ENCODE measurements at places on chromosomes 13 and 19.

GRCh38 chr13:106989876-106990275 is 421.9 kb upstream of the ARGLU1 start:
- DNase-seq: no peak

DNA sequence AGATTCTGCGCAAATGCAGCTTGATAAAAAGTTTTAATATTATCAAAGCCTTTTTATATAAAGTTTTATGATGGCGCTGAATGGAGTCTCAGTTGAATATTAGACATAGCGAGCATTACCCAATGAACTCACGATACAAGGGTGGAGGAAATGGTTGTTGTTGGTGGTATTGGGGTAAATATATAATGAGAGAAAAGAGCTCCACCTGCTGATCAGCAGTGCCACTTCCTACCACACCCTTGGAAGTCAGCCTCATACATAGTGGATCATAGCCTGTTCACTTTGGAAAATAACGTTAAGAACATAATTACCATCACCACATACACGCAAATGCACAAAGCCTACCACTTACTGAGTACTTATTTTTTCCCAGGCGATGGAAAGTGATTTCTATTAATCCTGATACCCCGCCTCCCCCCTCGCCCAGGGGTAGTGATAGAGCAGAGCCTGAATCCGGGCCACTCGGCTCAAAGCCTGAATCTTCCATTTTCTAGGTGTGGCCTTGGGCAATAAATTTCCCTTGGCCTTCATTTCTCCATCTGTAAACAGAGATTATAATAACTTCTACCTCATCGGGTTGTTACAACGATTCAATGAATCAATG is 358.3 kb downstream of the KLF5 start:
- DNase-seq: no peak

DNA sequence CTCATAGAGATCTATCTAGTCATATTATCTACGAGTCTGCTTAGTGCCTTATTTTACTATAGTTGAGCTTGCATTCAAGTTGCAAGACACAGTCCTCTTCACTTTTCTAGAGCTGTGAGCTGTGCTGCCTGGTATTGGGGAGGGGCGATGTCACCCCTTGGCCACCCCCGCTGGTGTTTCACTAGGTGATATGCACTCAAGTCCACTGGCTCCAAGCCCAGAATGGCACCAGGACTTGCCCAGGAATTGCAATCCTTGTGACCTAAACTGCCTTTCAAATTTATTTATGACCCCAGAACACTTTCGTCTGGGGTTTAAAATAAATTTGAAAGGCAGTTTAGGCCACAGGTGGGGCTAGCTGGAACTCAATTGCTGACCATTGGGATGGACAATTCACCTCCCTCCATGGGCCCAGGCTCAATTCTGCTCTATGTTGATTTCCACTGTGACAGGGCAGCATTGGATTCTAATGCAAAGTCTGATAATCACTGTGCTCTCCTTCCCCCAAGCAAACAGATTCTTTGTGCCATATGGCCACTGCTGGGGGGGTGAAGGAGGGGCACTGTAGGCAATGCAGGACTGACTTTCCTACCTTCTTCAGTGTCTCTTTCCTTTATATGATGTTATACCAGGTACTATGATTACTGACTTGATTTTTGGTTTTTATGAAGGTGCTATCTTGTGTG is 1244.2 kb upstream of the MIR17HG start:
- no peak for DNase-seq

DNA sequence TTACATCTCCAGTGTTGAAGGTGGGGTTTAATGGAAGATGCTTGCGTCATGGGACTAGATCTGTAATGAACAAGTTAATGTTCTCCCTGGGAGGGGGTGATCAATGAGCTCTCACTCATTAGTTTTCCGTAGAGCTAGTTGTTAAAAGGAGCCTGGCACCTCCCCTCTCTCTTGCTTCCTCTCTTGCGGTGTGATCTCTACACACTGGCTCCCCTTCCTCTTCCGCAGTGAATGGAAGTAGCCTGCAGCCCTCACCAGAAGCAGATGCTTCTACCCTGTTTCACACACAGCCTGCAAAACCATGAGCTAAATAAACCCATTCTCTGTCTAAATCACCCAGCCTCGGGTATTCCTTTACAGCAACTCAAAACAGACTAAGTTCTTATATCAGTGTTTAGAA is 318.8 kb downstream of the SLITRK1 start:
- DNase-seq: no peak

- no peak for DNase-seq
Measured at GRCh38 chr19:9427941-9428340, 7.4 kb downstream of the ZNF266 start.

GRCh38 chr19:46901701-46902401 is 41.1 kb downstream of the ARHGAP35 start:
- no peak for DNase-seq

DNA sequence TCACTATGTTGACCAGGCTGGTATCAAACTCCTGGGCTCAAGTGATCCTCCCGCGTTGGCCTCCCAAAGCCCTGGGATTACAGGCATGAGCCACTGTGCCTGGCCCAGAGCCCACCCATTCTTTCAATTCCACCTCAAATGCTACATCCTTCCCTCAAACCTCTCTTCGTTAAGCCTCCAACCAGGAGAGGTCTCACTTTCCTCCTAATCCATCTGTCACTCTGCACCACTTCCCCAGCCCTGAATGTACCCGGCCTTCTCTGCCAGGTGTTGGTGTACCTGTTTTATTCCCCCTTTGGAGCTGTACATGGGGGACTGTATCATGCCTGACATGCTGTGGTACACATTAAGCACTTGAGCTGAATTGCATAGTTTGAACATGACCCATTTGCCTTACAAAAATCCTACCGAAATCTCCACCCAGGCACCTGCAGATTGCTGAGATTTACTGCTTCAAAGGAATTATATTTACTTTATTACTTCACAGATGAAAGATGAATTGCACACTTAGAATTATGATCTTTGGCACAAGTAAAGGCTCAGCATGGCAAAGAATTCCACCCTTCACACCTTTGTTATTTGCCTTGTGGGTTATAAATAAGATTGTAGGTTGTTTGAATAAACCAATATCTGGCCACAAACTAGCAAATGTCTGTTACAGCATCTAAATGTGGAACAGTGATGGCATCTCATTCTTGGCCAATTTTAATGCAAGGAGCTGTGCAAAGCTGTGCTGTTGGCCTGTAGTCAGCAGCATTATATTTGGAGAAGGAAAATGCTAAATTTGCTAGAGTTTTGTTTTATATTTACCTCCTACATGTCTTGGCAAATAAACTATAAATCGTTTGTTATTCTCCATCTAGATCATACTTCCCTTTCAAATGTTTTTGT is 15.6 kb upstream of the WASF3 start:
- DNase-seq: no peak

- no peak for DNase-seq
Measured at GRCh38 chr19:30388819-30389218, 16.6 kb downstream of the ZNF536 start.

- no peak for DNase-seq
Measured at GRCh38 chr13:34124666-34125306, 306.8 kb downstream of the RFC3 start.

DNA sequence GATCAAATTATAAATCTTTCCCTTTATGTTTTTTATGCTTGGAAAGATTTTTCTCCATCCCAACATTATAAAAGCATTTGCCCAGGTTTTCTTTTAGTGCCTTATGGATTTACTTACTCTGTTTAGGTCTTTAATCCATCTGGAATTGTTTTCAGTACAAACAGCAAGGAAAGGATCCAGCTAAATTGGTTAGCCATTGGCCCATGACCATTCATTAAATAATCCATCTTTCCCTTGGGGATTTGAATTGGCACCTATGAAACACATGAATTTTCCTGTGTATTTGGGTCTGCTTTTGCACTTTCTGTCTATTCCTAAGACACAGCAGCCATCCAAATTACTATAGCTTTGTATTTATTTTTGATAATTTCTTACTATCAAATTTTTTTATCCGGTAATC is 28.8 kb upstream of the SHKBP1 start:
- no peak for DNase-seq

GRCh38 chr13:110712081-110712848 is 1.2 kb upstream of the ING1 start:
- peak; percentile 96 for DNase-seq

DNA sequence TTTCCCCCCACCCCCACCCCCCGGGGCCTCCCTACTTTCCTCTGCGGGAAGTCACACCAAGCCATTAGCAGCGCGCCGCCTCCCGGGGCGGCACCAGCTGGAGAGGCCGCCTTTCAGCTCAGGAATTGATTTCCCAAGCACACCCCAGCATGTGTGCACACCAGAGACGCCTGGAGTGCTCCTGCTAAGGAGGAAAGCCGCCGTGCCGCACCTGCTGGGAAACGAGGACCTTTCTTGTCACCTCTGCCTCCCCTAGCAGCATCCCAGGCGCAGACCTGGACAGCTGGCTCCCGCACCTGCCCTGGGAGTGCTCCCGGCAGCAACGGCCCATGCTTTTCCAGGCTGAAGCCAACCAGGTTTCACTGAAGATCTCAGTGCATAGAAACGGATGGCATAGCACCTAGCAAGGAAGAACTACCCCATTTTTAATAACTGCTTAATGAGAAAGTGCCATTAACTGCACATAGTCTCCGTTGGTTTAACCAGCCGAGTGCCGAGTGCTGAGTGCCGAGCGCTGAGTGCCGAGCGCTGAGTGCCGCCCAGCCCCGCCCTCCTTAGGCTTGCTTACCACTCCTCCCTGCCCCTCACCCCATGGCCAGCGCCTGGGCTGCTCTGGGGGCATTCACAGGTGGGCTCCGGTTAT is 165.0 kb downstream of the USP12 start:
- DNase-seq: no peak

GRCh38 chr19:34734537-34735103 is 577 bp downstream of the ZNF181 start:
- DNase-seq: no peak

DNA sequence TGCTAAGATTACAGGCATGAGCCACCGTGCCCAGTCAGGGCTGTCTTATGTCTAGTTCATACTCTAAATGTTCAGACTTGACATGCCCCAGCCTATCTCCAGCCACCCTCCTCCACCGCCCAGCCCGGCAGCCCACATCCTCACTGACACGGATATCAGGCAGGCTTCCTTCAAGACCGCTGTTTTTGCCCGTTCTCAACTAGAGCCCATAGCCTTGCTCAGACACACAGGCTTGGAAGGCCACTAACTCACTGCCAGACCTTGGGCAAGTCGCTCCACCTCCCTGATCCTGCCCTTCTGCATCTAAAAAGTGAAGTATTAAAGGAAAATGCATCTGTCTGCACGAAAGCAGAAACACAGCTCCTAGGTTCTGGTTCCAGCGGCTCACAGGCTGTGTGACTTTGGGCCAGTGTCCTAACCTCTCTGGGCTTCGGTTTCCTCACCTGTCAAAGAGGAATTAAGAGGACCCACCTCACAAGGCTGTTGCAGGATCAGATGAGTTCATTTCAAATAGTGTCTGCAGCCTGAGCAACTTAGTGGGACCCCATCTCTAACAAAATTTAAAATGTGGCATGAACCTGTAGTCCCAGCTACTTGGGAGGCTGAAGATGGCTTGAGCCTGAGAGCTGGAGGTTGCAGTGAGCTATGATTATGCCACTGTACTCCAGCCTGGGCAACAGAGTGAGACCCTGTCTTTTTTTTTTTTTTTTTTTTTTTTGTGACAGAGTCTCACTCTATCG is 14.5 kb upstream of the CERS4 start:
- DNase-seq: no peak

Data from left hindlimb (tissue), 1 donor.